ENCODE measurements at places on chromosomes 16 and 17. TPM values are rescaled to one million over a fixed set of nuclear protein-coding genes. Genes with fewer than 3 reads are reported as not detected.
A peak's percentile ranks its signal among the peaks of the same experiment; 100 is the strongest.

- peak; percentile 58 for DNase-seq
Measured at GRCh38 chr16:89343501-89344457, 126.3 kb downstream of the ZNF778 start.

The FMNL1 gene
- polyA plus RNA-seq, result 8.5 TPM

The ABCA6 gene
- 1.6 TPM for polyA plus RNA-seq

The COX6A2 gene
- polyA plus RNA-seq, result 7.8 TPM

The USH1G gene
- 1.5 TPM for polyA plus RNA-seq

The TNFSF13 gene
- polyA plus RNA-seq, result 23.4 TPM

- no peak for DNase-seq
Measured at GRCh38 chr16:8962393-8963009, 1.2 kb downstream of the USP7 start.

DNA sequence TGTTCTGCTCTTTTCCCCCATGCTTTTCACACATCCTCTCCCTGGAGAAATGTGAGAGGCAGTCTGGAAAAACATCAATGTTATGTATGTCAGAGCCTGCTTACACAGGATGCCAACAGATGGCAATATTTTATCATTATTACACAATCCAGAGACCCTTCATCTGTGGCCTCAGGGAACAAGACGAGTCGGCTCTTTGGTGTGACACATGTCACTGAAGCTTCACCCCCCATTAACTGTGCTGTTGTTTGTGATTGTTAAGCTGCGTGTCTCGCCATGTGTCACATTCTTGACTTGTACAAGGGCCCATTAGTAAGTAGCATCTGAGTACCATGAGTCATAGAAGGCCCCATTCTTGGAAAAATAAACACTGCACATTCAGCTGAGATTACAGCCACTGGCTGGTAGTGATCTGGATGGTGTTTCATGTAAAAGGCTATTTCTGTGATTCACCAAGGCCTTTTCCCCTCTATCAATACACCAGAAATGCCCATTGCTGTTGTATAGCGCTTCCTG is 682.1 kb upstream of the SOX9 start:
- peak; percentile 25 for DNase-seq

The CLEC18B gene
- polyA plus RNA-seq, result 2.8 TPM

The MPP3 gene
- polyA plus RNA-seq, result 4.9 TPM

GRCh38 chr16:53619235-53619634 is 84.4 kb downstream of the RPGRIP1L start:
- DNase-seq, result no peak

- no peak for DNase-seq
Measured at GRCh38 chr17:39751637-39752036, 13.9 kb downstream of the GRB7 start.

DNA sequence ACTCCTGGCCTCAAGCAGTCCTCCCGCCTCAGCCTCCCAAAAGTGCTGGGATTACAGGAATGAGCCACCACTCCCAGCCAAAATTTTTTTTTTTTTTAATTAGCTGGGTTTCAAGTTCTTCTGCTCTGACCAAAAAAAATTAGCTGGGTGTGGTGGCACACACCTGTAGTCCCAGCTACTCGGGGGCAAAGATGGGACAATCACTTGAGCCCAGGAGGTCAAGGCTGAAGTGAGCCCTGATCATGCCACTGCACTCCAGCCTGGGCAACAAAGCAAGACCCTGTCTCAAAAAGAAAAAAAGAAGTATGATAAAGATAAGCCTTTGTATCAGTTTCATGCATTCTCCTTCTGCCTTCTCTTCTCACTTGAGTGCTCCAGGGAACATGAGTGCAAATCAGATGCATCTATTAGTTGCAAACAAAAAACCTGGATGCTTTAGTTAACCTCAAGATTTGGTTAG is 1.9 kb downstream of the NQO1 start:
- no peak for DNase-seq

The KCNJ18 gene
- polyA plus RNA-seq, result not detected

DNA sequence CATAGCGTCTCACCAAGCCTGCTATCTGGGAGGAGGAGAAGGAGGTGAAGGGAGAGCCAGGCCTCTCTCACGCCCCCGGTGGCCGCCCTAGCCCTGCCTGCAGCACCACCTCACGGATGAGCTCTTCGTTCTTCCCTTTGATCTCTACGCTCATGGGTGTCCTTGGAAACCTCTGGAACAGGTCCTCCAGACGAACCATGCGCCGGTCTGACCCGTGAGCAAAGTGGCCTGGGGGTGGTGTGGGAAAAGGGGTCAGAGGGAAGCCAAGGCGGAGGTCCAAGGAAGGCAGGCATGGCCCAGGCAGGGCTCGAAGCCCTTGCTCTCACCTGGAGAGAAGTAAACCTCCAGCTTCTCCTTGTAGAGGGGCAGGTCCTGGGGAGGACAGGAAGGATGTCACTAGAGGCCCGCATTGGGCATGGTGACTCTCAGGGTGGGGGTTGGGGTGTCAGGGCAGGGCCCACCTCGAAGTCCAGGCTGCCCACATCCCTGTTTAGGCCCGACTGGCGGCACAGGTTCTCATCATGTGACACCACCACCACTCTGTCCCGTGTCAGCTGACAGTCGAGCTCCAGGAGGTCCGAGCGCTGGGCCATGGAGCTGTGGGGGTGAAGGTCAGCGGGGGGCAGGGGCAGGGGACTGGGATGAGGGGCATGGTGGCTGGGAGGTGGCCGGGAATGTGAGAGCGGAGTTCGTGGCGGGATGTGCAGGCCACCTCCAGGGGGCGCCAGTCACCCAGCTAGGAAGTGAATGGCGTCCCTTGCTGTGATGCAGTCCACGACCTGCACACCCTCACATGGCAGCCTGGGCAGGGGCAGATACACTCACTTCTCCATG is 923 bp downstream of the GDPD3 start:
- DNase-seq, result no peak

The AOC3 gene
- polyA plus RNA-seq, result 14.8 TPM

- no peak for DNase-seq
Measured at GRCh38 chr16:11727796-11728543, 14.7 kb downstream of the TXNDC11 start.

DNA sequence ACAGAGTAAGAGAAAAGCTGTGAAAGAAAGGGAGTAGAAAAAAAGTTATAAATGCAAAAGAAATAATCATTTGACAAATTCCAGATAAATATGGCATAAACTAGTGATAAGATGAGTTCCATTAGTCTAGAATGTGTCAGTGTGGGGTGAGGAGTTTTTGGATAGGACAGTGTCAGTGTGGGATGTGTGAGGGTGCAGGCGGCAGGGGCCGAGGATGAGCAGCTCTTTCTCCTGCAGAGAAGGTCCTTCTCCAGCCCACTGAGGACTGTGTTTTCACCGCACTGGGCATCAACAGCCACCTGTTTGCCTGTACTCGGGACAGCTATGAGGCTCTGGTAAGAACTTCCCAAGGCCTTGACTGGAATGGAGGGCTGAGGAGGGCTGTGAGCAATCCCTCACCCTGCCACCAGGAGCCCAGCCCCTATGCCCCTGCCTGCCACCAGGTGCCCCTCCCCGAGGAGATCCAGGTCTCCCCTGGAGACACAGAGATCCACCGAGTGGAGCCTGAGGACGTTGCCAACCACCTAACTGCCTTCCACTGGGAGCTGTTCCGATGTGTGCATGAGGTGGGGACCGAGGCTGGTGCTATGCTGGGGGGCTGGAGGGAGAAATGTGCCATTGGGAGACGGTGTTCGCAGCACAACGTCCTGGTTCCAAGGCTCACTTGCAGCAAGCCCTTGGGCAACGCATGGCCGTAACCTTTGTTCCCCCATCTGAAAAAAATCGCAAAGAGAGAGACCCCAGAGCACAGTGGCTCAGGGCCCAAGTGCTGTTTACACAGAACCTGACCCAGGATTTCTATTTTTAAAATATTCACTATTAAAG is 13.1 kb downstream of the RAPGEFL1 start:
- no peak for DNase-seq

DNA sequence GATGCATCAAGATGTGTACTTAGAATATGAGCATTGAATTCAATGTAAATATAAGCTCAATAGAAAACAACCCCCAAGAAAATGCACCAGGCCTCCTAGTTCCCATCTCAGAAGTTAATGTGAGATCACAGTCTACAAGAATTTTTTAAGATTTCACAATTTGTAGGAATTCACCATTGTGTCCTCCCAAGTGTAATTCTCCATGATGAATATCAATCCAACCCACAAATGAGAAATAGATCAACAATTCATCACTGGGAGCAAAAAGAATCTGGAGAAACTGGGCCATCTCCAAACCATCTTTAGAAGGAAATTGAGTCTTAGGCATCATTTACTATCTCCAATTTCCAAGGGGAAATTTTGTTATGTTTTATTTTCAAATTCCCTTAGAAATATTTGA is 310.5 kb upstream of the GOT2 start:
- DNase-seq, result no peak

The SALL1 gene
- 4.5 TPM for polyA plus RNA-seq

DNA sequence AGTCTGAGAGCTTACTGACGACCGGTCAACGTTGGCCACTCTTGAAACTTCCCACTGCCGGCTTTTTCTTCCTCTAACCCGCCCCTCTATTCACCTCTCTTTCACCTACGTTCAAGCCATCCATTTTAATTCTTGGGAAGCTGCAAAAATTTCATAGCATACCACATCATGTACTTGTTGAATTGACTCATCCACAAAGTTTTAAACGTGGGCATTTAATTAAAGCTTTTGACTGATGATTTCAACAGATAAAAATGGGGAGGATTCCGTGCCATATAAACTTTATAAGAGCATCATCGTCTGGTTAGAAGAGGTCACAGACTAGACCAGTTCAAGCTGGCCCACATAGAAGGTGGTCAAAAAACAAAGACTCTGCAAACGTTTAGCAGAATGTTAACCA is 22.5 kb downstream of the VPS53 start:
- DNase-seq, result no peak

The RPL38 gene
- 1,774 TPM for polyA plus RNA-seq

- no peak for DNase-seq
Measured at GRCh38 chr16:1528921-1529537, 4.4 kb upstream of the TMEM204 start.

DNA sequence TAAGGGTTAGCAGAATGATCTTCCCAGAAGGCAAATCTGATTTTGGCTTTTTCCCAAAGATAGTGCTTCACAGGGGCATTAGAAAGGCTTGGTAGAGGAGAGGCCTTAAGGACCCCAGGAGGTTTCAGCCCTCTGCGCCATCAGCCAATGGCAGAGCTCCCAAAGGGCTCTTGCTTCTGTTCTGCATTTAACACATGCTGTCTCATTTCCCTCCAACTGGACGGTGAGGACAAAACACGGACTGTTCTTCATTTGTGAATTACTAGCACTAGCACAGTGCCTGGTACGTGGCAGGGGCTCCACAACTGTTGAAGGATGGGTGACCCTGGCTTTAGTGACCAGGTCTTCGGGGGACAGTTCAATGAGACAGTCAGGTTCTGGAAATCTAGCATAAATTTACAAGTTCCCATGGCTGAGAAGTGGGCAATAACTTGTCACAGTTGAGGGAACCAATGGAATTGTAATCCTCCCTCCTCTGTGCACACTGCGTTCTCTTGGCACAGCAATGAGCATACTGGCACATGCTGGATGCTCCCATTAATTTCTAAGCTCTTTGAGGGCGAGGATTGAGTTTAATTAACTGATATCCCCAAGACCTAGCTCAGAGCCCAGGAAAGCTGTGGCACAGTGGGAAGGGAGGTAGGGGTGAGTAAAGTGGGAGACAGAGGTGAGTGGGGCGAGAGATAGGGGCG is 45.4 kb downstream of the COG7 start:
- no peak for DNase-seq

The KRTAP9-4 gene
- polyA plus RNA-seq, result not detected

DNA sequence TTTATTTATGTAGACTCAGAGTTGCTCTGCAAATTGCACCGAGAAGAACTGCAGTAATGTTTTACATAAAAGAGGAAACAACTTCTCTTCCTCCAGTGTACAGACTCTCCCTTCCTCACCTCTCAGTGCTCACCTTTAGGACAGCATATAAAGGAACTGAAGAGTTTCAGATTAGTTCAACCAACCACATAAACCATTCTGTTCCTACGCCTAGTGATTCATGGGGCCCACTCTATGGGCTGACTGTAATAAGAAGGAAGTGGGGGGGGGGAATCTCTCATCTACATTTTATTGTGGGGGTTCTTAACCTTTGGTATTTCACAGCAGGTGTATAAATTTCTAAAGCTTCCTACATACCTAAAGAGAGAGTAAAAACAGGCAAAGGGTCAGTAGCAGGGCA is 18.3 kb downstream of the ZSWIM7 start:
- no peak for DNase-seq

The GJD3 gene
- 0.36 TPM for polyA plus RNA-seq

The TBC1D26 gene
- 0.28 TPM for polyA plus RNA-seq

GRCh38 chr17:1294157-1294717 is 14.8 kb downstream of the TRARG1 start:
- no peak for DNase-seq

The DNAI2 gene
- 0.07 TPM for polyA plus RNA-seq

GRCh38 chr17:83085103-83085502 is 5.7 kb downstream of the METRNL start:
- no peak for DNase-seq

The ARHGAP23 gene
- polyA plus RNA-seq, result 23.6 TPM

DNA sequence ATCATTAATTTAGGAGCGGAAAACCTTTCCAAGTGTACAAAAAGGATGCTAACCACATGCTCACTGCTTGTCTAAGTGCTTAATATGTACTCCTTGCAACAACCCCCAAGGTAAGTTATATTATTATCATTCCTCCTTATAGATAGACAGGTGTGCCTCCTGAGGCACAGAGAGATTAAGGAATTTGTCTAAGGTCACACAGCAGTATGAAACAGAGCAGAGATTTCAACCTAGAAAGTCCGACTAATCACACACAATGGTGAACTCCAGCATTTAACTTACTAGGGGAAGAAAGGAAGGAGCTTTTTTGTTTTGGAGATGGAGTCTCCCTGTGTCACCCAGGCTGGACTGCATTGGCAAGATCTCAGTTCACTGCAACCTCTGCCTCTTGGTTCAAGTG is 37.0 kb upstream of the USP7 start:
- DNase-seq, result no peak

DNA sequence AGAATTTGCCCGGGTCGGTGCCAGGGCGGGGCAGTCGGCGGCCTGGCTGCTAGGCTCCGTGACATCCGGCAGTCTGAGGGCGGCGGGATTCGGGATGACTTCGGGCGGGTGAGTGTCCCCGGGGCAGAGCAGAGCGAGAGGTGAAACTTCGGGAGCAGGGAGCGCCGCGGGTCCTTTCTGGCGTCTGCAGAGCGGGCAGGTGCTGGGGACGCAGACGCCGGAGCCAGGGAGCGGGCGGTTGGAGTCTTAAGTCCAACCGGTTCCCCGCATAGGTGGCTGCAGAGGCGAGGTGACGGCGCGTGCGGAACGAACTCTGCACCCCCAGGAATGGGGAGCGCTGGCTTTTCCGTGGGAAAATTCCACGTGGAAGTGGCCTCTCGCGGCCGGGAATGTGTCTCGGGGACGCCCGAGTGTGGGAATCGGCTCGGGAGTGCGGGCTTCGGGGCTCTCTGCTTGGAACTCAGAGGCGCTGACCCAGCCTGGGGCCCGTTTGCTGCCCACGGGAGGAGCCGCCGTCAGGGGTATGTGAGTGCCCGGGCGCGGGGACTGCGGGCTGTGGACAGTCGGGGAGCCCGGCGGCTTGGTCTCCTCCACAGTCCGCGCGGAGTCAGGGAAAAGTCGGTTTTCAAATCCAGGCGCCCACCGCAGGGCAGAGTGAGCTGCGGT is at the start of gene B4GALNT2:
Gene B4GALNT2, plus strand, starts transcription at position 71 of the 666 bp plus-strand sequence. Its CDS starts 24 bp downstream, at position 95.
- peak; percentile 85 for DNase-seq

The CACNG5 gene
- 0.19 TPM for polyA plus RNA-seq

Data from large intestine (tissue), 12 donors.